ENCODE measurements at places on chromosomes 2 and 18.

DNA sequence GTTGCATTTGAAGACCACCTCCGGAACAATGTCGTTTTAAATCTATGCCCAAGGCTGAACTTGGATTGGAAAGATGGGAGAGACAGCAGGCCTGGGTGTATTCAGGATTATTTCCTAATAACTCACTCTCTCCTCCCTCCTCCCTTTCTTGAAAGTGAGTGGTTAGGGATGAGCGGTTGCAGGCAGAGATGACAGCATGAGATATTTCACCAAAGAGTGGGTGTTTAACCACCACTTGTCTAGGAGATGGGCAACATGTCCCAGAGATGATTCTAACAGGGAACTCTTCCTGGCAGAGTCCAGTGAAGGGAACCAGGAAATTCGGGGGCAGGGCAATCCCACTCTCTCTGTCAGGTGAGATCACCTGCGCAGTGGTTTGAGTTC lies 123.2 kb downstream of the KCTD1 start:
- no peak for DNase-seq

GRCh38 chr2:37338933-37339332 lies 5.5 kb upstream of the QPCT start:
- no peak for DNase-seq

DNA sequence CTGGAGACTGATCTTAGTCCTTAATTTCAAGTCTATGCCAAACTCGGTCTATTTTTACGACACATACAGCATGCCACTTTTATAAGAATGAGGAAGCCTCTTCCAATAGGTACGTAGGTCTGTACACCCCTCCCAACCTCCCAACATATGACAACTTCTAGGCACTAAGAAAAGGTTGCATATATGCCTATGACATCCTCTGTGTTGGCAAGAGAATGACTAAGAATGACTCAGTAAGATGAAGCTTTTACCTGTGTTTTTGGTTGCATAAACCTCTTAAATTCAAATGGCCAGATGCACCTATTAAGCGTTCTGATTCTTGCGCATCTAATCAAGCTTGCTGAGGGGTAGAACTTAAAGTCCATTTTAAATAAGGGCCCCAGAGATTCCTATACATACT lies 586.4 kb upstream of the ZEB2 start:
- DNase-seq, result no peak

DNA sequence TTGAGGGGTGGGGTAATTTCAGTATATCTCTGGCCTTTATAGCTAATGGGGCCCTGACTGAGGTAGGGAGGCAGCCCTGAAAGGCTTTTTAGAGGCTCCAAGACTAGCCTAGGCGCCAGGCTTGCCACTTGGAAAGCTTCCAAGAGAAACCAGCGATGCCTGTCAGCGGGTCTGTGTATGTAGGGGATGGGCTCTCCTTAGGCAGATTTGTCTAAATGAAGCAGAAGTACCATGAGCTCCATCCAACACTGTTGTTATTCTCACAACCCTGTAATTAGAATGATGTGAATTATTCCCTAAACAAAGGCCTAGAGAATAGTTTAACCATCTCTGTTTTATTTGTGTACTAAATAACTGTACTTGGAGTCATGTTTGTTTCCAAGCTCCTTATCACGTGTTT lies 138.1 kb downstream of the B3GNT2 start:
- no peak for DNase-seq

DNA sequence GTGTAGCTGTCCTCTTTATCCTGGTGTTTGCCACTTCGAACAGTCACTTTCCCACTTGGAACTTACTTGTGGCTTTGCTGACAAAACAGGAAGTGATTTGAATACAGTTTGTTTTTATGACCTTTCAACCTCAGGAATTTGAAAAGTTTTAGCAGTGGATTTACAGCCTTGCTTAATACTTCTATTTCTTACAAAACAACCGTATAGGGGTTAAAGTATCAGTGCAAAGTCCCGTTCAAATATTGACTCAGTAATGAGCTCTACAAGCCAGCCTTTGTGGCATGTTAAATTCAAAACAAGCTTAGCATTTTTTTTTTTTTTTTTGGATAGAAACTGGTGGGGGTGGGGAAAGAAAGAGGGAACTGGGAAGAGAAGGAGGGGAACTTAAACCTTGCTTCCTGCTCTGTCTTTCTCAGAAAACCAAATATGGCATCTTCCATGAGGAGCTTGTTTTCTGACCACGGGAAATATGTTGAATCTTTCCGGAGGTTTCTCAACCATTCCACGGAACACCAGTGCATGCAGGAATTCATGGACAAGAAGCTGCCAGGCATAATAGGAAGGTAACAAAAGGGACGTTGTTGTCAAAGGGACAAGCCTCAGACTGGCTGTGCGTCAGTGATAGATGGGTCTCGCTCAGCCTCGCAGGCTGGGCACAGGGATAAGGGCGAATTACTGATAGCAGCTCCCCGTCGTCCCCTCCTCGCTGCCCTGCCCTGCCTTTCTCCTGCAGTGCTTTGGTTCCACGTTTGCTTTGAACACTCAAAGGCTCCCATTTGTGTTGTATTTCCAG lies at the start of gene HNMT:
Gene HNMT, plus strand, starts transcription at position 408 of the 793 bp plus-strand sequence. Its CDS starts 19 bp downstream, at position 427.
- DNase-seq, result no peak

DNA sequence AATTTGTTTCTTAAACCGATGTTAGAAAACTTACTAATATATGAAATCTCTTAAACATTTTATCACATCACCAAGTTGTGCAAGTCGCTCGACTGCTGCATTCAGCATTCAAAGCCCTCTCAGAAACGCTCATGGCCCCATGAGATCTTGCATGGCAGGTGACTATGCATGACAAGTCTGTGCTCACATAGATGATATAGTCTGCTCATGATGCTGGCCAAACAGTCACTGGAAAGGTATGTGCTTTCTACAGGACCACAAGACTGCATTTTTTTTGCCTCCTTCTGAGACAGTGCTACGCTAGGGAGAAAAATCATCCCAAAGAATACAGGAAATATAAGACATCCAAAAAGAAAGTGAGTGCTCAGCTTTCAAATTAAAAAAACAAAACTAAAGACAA lies 98.3 kb upstream of the ZBTB14 start:
- no peak for DNase-seq

DNA sequence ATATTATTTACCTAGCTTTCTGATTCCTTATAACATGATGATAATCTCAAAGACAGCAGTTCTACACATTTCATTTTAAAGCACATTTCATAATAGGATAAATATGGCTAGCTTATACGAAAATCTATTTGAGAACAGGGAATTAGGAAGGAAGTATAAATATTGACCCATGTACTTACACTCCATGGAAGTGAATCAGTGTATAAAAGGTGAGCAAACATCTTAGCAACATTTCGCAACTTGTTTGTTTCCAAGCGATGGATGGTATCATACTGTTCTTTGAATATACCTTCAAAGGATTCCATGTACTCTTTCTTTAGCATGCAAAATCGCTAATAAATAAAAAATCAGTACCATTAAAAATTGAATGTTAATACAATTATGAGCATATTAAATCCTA lies 53.1 kb downstream of the CWC22 start:
- DNase-seq, result no peak

DNA sequence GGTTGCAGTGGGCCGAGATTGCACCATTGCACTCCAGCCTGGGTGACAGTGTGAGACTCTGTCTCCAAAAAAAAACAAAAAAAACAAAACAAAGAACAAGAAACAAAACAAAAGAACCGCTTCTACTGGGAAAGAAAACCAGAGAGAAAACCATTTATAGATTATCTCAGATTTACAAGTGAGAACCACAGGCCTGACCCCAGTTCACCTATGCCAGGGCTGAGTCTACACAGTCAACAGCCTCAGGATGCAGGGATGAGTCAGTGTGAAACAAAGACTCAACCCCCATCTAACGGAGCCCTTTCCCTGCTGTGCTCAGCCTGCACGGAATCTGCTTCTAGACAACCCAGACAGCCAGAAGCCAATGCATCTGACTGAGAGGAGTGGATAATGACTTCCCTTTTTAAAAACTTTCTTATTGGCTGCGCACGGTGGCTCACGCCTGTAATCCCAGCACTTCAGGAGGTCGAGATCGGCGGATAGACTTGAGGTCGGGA lies 25.5 kb upstream of the YWHAQ start:
- no peak for DNase-seq

GRCh38 chr2:212592695-212593094 lies 54.1 kb upstream of the ERBB4 start:
- DNase-seq, result no peak

- DNase-seq, result no peak
These were observed 93.6 kb downstream of the ZEB2 start for GRCh38 chr2:144426355-144426754.

- no peak for DNase-seq
These were observed 7.7 kb upstream of the SULT1C4 start for GRCh38 chr2:108370080-108370479.

DNA sequence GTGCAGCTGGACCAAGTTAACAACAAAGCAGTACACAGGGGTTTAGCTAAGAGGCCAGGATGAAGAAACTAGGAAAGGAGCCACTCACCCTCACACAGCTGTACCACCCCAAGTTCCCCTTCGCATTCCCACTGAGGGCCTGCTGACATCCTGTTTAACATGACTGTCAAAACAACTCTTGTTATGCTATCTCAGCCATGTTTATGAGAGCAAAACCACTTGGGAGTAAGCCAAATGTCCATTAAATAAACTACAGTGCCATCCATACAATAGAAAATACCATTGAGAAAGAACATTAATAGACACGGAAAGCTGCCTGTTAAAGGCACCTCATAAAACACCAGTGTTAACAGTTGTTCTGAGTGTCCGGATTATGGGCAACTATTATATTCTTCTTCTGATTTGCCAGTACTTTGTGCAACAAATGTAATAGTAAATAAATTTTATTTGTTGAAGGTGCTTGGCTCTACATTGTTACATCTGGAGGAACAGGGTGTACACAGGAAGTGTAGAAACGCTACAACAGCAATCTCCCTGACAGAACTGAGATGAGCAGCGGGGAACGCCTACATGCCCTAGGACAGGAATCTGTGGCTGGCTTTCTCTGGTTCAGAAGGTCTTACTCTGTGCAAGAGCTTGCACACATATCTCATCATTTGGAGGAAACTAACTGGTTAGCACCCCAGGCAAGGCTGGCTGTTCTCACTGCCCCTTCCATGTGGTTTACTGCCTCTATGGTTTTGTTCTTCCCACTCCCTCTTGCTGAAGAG lies 85.6 kb downstream of the EHD3 start:
- DNase-seq, result no peak

DNA sequence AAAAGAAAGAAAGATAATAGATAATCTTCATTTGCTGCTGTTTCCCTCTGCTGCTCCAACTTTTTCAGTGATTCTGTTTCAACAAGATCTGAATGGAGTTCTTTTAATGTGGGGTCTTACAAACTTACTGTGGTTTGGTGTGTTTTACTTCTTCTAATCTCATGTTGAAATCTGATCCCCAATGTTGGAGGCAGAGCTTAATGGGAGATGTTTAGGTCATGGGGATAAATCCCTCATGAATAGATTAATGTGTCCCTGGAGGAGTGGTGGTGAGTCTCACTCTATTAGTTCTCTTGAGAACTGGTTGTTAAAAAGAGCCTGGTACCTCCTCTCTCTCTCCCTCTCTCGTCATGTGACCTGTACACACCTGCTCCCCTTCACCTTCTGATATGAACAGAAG lies 442.4 kb downstream of the EPHA4 start:
- DNase-seq, result no peak

DNA sequence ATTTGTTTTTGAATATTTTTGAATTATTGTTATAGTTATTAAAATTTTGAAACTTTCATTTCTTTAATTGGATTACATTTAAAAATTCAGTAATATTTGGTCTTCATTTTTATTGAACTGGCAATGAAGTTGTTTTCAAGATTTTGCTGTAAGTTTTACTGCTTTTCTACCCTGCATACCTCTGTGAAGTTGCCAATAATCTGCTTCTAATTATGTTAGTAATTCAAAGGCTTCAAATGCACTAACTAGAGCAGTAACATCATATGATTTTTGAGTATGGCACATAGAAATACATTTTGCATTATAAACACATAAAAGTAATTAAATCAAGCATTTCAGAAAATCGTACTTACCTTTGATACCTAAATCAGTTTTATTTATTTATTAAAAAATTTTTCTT lies 40.3 kb upstream of the FAM171B start:
- DNase-seq, result no peak

DNA sequence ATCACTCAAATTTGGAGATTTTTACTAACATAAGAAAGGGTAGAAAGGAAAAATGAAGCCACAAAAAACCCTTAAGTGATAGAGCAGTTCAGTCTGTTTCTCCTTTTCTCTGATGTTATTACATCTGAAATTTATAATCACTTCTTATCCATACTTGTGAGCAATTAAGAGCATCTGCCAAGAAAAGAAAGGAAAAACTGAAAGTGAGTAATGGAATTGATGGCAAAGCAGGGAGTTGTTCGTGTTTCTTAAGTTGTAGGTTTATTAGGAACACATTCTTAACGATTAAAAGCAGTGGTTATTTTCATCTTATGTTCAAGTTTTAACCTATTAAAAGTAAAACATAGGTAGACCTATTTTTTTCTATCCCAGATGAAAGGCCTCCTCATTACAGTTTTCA lies 277.7 kb downstream of the RND3 start:
- no peak for DNase-seq

DNA sequence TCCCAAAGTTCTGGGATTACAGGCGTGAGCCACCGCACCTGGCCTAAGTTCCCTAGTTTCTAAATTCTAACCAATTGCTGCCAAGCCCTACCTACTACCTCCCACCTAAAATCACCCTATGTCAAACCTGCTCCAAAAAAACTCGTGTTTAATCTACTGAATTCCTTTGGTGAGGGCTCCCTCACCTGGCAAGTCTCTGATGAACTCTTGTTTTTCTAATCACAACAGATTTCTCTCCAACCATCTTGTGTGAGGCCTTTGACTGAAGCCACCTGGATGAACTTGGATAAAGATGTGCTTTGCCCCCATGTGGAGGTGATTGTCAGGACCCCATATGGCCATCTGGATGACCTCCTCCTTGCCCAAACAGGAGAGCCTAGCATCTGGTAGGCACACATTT lies 17.4 kb upstream of the SLC35G4 start:
- DNase-seq, result no peak

GRCh38 chr2:128628206-128628605 lies 309.5 kb upstream of the HS6ST1 start:
- no peak for DNase-seq

DNA sequence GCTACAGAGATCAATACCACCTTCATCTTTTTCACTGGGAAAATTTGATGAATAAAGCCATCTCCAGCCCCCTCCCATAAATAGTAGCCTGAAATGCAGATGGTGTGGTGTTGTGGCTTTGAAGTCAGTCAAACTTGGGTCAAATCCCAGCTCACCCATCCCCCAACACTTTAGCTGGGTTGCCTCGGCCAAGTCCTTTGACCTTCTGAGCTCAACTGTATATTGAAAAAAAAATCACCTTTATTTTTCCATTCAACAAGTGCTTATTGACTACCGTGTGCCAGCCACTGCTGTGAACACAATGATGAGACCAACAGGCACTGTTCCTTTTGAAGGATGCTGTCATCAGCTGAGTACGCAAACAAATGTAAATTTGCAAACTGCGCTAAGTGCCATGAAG lies 35.1 kb upstream of the NTSR2 start:
- no peak for DNase-seq

- DNase-seq, result no peak
These were observed 1.7 kb downstream of the PRELID3A start for GRCh38 chr18:12409469-12409868.

All from activated B cell treated with CpG ODN at 0.5 μM for 24 hours (primary cell).